Tongue (tissue), 3 donors: ENCODE measurements at places on chromosomes 16 and 17. TPM values are rescaled to one million over a fixed set of nuclear protein-coding genes. Genes with fewer than 3 reads are reported as not detected.
A peak's percentile ranks its signal among the peaks of the same experiment; 100 is the strongest.

SCRN2 gene
- total RNA-seq: 26.8 TPM

- DNase-seq: no peak
Observed at GRCh38 chr16:13098536-13098935, 197.1 kb downstream of the SHISA9 start.

DNA sequence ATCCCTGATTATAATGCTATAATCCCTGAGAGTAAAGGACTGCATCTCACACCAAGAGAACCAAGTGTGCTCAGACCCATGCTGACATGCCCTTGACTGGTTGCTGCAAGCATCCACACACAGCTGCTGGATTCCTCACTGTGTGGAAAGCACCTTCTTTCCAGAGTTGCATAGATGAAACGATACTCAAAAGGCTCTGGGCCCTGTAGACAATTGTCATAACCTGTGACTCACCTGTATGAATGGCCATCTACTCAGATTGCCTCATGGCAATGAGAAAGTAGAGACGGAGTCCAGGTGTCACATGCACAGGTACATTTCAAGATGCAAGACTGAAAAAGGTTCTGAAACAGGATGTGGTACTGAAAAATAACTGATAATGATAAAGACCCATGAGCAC is 58.1 kb downstream of the MPHOSPH6 start:
- DNase-seq: no peak

DNA sequence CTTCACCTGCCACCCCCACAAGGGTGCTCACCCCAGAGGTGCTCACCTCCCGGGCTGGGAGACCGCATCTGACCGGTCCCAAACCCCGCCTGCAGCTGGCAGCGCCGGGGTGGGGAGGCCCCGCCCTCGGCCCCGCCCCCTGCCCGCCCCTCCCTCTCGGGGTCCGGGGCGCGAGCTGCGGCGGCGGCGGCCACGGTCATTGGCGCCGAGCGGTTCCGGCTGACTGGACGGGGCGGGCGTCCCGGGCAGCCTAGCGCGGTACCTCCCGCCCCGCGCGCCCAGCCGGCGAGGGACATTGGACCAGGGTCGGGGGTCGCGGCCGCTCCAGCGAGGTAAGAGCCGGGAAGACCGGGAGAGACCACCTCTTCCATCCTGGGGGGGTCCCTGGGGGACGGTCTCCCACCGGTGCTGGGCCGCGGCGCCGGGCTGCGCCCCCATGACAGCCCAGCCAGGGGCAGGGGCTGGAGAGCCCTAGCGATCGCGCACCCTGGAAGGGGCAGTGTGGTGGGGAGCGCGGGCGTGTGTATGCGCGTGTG is at the start of gene CACNG5:
Gene CACNG5, plus strand, starts transcription at position 199 of the 536 bp plus-strand sequence. CDS start 42,216 bp downstream, outside the sequence.
- no peak for DNase-seq

DNA sequence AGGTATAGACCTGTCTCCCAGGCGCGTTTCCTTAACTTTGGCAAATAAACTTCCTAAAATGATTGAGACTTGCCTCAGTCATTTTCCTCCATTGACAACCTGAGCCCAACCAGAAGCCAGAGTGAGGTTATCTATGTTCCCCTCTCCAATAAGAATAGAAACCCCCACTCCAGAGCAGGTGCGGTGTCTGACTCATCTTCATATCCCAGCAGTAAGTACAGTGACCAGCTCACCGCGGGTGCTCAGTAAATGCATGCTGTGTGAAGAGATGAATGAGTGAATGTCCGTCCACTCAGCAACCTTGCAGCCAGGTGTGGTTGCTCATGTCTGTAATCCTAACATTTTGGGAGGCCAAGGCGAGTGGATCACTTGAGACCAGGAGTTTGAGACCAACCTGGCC is 19.5 kb upstream of the CD300E start:
- DNase-seq: no peak

KRTAP1-1 gene
- total RNA-seq: not detected

KRTAP3-2 gene
- not detected for total RNA-seq

DNA sequence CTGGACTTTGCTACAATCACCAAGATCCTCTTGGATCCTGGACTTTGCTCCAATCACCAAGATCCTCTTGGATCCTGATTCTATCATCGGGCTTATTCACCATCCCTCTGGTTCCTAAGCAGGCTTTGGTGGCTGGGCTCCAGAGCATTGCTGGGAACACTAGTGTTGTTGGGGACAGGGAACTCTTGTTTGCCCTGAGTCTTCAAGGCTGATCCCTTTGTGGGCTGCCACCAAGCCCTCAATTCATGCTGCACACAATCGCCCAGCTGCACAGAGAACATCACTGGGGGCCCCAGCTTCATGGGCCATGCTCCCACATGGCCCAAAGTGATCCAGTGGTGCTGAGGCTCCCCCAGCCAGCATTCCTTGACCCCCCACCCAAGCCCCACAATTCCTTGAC is 88.3 kb downstream of the TMEM132E start:
- DNase-seq: no peak

DNA sequence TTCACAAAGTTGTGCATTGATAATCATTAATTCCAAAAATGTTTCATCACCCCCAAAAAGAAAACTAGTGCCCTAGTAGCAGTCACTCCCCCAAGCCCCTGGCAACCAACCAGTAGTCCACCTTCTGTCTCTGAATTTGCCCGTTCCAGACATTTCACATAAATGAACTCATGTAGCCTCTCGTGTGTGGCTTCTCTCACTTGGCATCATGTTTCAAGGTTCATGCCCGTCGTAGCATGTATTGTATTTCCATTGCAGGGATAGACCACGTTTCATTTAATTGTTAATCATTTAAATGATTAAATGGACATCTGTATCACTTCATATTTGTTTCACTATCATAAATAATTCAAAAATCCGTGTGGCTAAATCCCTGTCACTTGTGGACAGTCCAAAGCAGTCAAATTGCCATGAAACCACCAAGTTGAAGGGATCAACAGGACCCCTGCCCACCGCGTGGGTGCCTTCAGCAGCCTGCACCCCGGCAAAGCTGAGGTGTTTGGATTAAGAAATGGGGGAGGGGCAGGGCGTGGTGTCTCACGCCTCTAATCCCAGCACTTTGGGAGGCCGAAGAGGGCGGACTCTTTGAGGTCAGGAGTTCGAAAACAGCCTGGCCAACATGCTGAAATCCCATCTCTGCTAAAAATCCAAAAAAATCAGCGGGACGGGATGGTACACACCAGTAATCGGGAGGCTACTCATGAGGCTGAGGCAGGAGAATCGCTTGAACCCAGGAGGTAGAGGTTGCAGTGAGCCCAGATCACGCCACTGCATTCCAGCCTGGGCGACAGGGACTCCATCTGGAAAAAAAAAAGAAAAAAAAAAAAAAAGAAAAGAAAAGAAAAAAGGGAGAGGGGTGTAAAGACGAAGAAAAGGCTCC is 8.7 kb upstream of the FLYWCH2 start:
- DNase-seq: no peak

GRCh38 chr16:7376227-7376626 is 43.6 kb downstream of the RBFOX1 start:
- no peak for DNase-seq

MYLK3 gene
- 80.8 TPM for total RNA-seq

DNA sequence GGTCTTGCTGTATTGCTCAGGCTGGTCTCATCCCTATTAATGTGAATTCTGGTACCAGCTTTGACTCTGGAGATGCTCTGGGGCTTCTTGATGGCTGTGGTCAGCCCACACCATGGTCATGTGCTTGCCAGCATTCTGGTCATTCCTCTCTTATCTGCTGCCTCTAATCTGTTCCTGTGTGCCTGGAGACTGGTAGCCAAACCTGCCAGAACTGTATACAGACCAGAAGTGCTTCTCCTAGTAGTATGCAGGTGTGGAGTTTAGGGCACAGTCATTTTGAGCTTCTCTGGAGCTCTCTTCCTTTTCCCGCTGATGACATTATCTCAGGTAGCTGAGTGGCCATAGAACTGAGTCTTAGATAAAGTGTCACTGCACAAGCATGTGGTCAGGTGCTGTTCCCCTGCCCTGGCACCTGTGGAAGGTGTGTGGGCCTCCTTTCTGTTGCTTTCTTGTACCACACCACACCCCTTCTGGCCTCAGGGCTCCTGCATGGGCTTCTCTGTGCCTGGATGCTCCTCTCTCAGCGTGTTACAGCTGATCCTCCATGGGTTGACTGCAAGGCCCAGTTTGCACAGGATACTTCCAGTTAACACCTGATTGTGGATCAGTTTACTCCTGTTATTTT is 162.7 kb downstream of the SPECC1 start:
- no peak for DNase-seq

GRCh38 chr16:80045861-80046260 is 445.3 kb upstream of the MAF start:
- DNase-seq: peak; percentile 27

DNA sequence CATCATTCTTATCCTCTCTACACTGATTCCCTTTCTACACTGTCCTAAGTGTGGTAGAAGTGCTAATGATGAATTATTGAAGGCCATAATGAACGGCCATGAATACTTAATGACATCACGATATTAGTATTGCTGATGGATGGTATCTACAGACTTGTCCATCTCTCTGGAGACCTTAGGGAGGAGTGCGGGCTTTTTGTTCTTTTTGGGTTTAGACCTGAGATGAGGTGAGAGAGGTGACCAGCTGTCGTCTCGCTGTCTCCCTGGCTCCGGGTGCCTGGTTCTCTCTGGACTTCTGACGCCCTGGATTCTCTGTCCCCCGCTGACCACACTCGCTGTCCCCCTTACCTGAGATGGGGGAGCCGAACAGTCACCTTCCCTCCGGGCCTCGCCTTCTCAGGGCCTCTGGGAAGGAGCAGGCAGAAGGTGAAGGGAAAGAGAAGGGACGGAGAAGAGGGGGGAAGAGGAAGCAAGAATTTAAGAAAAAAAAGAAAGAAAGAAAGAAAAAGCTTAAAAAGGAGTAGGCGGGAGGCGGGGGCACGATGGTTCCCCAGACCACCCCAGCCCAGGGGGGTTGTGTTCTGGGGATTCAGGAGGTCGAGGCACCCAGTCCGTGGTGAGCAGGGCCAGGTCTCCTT is 17.1 kb downstream of the SGCA start:
- DNase-seq: no peak

GRCh38 chr17:4566785-4567184 is 6.4 kb upstream of the GGT6 start:
- DNase-seq: peak; percentile 88

- DNase-seq: peak; percentile 93
Observed at GRCh38 chr17:21252796-21253645, at the start of gene NATD1. Gene NATD1 (minus strand): TSS chr17:21253410. CDS start chr17:21253264, 146 bp downstream.

DNA sequence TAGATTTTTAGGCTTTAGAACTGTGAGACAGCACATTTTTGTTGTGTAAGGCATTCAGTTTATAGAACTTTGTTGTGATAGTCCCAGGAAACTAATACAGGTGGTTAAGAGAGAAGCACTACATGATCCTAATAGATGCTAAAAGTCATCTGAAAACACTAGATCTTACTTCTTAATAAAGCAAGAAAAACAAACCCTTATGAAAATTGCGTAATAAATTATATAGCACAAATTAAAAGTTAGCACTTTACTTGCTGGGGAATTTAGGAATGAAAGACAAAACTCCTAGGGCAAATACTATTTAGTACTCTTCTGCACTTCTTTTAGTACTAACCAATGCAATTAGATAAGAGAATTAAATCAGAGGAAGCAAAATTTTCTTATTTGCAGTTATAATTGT is 163.3 kb upstream of the SHISA6 start:
- no peak for DNase-seq

OR1F1 gene
- total RNA-seq: not detected

GRCh38 chr16:73214825-73215677 is 167.1 kb upstream of the ZFHX3 start:
- DNase-seq: no peak

DNA sequence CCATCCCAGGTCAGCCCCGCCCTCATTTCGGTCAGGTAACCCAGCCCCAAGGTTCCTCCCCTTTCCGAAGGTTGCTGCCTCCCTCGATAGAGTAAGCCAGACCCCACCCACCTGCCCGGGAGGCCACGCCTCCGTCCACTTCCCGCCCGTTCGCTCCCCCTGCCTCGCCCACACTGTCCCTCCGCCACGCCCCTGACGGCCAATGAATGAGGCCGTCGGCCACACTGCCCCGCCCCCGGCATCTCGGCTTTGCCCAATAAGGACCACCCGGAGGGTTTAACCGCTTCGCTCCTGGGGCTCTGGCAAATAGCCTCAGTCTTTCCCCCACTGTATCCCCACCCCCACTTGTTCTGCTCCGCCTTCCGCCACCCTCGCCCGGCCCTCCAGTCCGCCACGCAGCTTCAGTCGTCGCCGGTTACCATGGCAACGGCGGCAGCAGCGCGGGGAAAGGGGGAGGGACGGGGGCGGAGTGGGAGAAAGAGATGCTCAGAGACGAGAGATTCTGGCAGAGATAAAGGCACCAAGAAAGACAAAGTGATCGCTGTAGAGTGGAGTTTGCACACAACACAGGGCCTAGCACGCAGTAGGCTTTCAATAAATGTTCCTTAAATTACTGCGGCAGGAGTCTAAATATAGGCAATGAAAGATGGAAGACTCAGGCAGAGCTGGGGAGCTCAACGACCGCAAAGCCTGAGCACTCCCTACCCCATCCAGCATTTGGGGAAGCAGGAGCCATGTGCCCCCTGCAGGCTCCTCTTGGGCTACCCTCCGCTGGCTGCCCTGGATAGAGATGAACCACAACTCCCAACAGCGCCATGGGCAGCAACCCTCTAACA is 5.1 kb downstream of the DLG4 start:
- DNase-seq: peak; percentile 99

GRCh38 chr16:78196502-78196901 is 97.0 kb downstream of the WWOX start:
- no peak for DNase-seq

DNA sequence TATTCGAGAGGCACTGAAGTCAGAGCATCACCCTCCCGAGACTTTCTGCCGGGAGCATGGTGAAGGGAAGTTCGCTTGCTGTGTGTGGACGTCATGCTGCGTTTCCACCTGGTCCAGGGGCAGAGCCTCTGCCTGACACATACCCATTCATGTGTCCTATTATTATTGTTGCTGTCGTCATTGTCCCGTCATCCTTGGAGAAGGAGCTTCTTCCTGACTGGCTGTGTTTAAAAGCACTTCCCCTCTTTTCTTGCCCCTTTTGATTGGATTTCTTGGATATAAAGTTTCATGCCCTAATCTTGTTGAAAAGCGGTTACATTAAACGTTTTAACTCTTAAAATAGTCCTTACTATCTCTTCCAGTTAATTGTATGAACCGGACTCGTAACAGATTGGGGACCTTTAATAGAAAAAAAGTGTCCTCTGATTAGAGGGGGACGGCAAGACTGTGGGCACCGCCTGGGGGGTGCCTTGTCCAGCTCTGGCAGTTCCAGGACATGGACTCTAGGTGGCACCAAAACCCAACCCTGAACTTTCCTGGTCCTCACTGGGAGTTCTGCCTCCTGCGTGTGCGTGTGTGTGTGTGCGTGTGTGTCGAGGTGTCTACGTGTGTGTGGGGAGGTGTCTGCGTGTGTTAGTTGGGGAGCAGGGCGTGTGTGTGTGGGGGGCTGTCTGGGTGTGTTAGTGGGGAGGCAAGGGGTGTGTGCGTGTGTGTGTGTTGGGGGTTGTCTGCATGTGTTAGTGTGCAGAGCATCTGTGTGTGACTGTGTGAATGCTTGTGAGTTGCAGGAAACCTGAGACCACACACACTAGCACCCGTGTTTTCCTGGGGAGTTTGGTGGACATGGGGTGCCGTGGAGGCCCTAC is 133.3 kb upstream of the CIBAR2 start:
- DNase-seq: peak; percentile 89

DUXB gene
- total RNA-seq: not detected

CSH2 gene
- total RNA-seq: not detected

- no peak for DNase-seq
Observed at GRCh38 chr17:77417575-77417974, 276.8 kb downstream of the SEC14L1 start.
